ENCODE measurements at places on chromosomes 6 and 20. TPM values are rescaled to one million over a fixed set of nuclear protein-coding genes. Genes with fewer than 3 reads are reported as not detected.

- no peaks in the 10 kb centered on the region for H3K4me1 ChIP-seq
- DNase-seq = no peak
- no peak overlapping the region for H3K27ac ChIP-seq
- H3K36me3 ChIP-seq = no peaks in the 10 kb centered on the region
These were observed 85.3 kb downstream of the SIM1 start for GRCh38 chr6:100379386-100379785.

GLP1R gene
- not detected for total RNA-seq

- H3K4me1 ChIP-seq = no peaks in the 10 kb centered on the region
- no peaks in the 10 kb centered on the region for H3K36me3 ChIP-seq
- H3K27me3 ChIP-seq = peaks cover 6% of the 10 kb centered on the region
- H3K27ac ChIP-seq = no peak overlapping the region
These were observed 85.9 kb downstream of the PXDC1 start for GRCh38 chr6:3665608-3666007.

GRCh38 chr6:113997116-113997515 is 26.2 kb upstream of the HDAC2 start:
- no peaks in the 10 kb centered on the region for H3K36me3 ChIP-seq
- H3K27ac ChIP-seq = no peak overlapping the region
- no peak overlapping the region for H3K4me3 ChIP-seq
- peaks cover 29% of the 10 kb centered on the region for H3K27me3 ChIP-seq
- DNase-seq = no peak
- H3K4me1 ChIP-seq = no peaks in the 10 kb centered on the region

DNA sequence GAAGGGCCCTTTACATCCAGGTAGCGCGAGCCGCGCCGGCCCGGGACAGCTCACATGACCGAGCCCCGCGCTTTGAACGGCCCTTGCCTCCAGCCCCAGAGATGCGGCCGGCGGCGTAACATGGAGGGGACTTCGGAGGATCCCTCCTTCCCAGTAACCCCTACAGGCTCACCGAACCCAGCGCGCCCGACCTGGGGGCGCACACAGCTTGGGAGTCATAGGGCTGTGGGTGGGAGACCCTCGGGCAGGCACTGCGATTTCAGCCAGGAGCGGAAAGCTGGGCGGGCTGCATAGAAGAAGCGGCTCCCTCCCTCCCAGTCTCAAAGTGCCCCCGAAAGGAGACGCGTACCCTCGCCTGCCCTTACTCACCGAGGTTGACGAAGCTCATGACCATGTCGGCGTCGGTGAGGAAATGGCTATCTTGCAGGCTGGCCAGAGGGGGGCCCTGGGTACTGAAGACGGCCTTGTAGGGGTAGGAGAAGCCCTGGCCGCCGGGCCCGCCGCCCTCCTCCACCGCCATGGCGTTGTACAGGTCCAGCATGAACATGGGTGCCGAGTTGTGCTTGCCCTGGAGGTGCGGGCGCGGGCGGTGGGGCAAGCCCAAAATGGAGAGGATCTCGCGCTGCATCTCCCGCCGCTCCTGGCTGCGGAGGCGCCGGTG is 975 bp downstream of the BMP7 start:
- no peaks in the 10 kb centered on the region for H3K36me3 ChIP-seq
- no peak overlapping the region for H3K4me3 ChIP-seq
- no peak for DNase-seq
- peaks cover 88% of the 10 kb centered on the region for H3K27me3 ChIP-seq
- H3K4me1 ChIP-seq = peaks cover 3% of the 10 kb centered on the region
